ENCODE measurements at places on chromosomes 2 and 18. TPM values are rescaled to one million over a fixed set of nuclear protein-coding genes. Genes with fewer than 3 reads are reported as not detected.

DNA sequence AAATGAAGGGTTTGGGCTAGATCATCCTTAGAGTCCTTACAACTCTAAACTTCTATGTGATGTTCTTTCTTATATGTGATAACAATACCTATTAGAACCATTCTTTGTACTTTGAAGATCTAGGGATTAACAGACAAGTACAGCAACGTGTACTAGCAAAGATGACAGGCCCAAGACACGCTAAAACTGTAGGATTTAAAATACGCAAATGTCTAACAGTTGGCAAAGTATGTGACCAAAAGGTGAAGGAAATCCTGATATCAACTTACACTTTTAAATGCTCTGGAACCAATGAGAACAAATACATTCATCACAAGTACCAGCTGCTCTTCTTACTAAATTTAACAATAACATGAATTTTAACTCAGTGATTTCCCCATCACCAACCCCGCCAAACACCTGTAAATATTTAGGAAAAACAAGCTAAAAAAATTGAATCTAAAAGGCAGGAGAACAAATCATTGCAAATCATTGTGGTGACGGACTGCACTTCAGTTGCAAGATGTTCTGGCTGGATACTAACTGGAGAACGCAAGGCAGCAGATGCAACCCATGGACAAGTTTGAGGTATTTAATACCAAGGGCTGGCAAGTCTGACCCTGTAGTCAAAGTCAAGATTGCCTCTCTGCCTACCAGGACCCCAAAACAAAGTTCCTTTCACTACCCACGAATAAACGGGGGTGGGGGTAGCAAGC lies 1.4 kb downstream of the ANKRD44 start:
- H3K36me3 ChIP-seq = no peaks in the 10 kb centered on the region
- H3K27me3 ChIP-seq = no peaks in the 10 kb centered on the region
- DNase-seq = no peak
- peak overlapping the region; percentile 65 for H3K4me3 ChIP-seq
- peaks cover 57% of the 10 kb centered on the region for H3K4me1 ChIP-seq

DNA sequence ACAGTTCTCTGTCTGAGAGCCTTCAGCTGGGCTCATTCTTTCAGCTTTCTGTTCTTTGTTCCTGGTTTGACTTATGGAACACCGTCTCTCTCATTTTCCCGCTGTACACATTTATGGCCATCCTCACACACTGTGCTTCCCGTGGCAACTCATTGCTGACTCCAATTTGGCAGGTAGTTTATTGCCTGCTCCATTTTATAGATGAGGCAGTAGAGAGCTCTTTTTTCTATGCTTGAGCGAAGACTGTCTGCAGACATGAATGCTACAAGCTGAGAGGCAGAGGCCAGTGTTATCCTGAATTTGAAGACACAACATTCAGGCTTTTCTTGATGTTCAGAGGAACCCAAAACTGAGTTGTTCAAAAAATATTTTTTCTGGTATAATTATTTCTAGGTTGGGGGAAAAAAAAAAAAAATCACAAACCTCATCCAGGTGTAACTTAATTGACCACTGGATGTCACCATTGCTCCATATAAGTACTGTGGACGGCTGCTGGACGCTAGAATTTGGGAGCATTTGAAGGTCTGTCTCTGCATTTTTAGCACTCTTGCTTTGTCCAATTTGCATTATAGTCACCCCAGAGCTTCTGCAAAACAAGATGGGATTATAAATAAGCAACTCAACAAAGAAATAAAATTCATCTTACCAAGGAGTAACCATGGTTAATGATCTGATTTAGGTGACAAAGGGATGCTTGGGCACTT lies 83.5 kb downstream of the HRH4 start:
- H3K4me3 ChIP-seq = no peak overlapping the region
- DNase-seq = no peak
- H3K27ac ChIP-seq = no peak overlapping the region
- H3K4me1 ChIP-seq = no peaks in the 10 kb centered on the region
- H3K36me3 ChIP-seq = no peaks in the 10 kb centered on the region

- peaks cover 25% of the 10 kb centered on the region for H3K4me1 ChIP-seq
- no peak for DNase-seq
- no peak overlapping the region for H3K4me3 ChIP-seq
- H3K27ac ChIP-seq = no peak overlapping the region
These were observed 360.1 kb downstream of the LPIN1 start for GRCh38 chr2:12106440-12107080.

DNA sequence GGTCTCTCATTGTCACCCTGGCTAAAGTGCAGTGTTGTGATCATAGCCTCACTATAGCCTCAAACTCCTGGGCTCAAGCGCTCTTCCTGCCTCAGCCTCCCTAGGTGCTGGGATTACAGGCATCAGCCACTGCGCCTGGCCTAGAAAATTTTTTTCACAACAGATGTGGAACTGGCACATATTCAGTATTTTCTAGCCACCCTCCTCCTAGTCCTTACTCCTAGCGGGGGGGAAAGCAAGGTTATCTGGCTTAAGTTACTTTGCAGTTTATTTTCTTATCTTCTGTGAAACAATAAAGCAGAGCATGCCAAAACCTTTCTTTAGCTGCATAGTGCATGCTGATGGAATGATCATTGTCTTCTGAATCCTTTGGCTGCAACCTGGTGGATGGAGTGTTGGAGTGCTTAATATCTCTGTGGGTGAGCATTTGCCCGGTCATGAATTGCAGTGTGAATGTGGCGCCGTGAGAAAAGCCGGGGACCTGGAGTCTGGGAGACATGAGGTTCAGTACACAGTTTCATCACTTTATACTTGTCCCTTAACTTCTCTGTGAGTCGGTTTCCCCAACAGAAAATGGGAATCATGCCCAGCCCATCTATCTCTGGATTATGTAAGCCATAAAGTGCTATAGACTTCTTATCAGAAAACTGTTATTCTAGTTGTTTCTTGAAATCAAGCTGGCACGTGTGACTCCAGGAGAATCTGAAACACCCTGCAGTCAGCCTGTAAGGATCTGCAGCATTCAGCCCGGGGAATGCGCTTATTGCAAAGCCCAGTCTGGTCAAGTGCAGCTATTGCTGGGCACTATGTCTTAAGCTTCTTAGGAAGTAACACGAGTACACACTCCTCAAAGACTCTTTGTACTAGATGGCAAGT lies 38.2 kb upstream of the MAP3K20 start:
- no peak overlapping the region for H3K27ac ChIP-seq
- H3K4me3 ChIP-seq = no peak overlapping the region
- H3K36me3 ChIP-seq = no peaks in the 10 kb centered on the region
- no peaks in the 10 kb centered on the region for H3K27me3 ChIP-seq
- no peaks in the 10 kb centered on the region for H3K4me1 ChIP-seq

Gene VSNL1
- not detected for total RNA-seq

DNA sequence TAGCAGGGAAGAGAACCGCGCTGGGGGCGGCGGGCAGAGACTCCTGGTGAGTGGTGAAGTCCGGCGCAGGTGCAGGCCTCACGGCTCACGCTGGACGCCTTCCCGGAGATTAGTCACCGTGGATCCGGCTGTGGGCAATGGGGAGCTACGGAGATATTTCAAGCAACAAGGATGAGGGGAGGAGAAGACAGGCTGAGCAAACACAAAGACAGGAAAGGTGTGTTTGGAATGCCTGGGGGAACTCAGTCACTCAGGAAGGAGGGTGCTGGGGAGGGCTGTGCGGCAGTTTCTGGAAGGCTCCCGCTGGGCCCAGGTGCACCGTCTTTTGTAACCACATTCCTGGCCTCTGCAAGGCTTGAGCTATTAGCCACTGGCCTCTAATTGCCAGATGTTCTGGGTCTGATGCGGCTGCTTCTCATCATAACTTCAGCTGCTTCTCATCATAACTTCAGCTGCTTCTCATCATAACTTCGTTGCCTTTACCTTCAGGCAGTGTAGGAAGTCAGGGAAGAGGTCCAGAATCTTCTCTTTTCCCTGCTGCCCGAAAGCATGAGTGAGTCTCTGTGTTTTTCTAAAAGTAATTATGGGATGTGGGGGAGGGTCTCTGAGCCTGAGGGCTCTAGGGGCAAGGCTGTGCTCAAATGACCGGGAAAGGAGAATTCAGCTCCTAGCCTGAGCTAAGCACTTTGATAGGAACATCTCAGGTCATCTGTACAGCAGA lies 118.9 kb downstream of the PXDN start:
- H3K36me3 ChIP-seq = no peaks in the 10 kb centered on the region
- H3K27ac ChIP-seq = no peak overlapping the region
- H3K4me1 ChIP-seq = no peaks in the 10 kb centered on the region
- DNase-seq = no peak
- H3K4me3 ChIP-seq = no peak overlapping the region

- no peak overlapping the region for H3K4me3 ChIP-seq
- H3K27ac ChIP-seq = no peak overlapping the region
- no peaks in the 10 kb centered on the region for H3K36me3 ChIP-seq
- no peaks in the 10 kb centered on the region for H3K4me1 ChIP-seq
- no peaks in the 10 kb centered on the region for H3K27me3 ChIP-seq
These were observed 268.3 kb downstream of the KLHL29 start for GRCh38 chr2:23653326-23653725.

DNA sequence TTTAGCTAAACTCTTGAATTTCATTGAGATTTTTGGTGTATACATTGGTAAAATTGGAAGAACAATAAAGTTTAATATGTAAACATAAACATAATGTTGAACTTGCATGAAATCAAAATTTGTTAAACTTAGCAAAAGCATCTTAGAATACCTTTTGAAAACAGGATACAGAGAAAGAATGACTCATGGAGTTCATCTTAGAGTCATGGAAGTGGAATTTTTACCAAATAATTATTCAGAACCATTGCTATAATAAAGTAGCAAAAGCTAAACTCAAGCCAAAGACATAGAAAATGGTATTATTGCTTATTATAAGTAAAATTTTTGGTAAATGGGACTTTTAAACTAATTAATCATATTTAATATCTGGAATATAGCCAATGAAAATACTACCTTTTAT lies 841.6 kb upstream of the SLC39A10 start:
- H3K27me3 ChIP-seq = no peaks in the 10 kb centered on the region
- no peak for DNase-seq
- no peaks in the 10 kb centered on the region for H3K4me1 ChIP-seq
- no peaks in the 10 kb centered on the region for H3K36me3 ChIP-seq
- no peak overlapping the region for H3K4me3 ChIP-seq
- no peak overlapping the region for H3K27ac ChIP-seq

Gene KIF5C
- total RNA-seq = 21.3 TPM

- H3K27me3 ChIP-seq = no peaks in the 10 kb centered on the region
- DNase-seq = no peak
- no peak overlapping the region for H3K27ac ChIP-seq
- H3K4me1 ChIP-seq = no peaks in the 10 kb centered on the region
- H3K36me3 ChIP-seq = no peaks in the 10 kb centered on the region
These were observed 248.2 kb upstream of the CDH20 start for GRCh38 chr18:61085036-61085435.

DNA sequence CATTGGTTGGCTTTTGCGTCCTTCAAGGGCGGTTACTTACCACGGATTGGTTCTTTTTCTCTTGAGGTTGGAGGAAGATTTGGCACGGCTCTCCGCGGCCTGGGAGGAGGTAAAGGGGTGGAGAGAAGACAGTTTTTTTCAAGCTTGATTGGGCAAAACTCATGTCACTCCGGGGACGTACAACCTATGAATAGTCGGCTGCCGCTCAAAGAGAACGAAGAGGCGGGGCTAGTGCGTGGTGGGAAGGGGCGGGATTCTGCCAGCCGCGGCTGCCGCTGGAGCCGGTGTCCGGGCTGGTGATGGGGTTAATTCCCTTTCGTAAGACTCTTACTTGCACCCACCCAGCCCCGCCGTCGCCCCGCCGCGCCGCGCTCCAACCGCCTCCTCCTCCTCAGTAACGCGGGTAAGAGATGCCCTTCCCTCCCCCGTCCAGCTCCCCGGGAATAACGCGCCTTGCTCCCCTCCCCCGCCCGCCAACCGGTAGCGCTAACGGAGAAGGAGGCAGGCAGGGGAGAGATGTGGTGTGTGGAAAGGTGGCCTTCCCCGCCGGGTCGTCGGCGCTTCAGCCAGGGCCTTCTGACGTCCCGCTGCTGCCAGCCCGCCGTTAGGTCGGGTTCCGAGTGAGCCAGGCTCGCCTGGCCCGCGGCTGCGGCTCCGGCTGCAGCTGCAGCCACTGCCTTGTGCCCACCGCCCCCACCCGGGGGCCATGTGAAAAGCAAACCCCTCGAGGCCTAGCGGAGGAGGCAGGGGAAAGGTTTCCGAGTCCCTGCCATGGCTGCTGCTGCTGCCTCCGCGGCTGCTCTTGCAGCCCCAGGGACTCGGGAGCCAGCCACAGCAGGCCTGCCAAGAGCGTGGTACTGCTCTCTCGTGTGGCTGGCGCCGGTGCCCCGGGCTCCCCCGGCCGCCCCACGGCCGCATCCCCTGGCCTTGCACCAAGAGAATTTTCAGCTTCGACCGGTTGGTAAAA lies at the start of gene R3HDM1:
R3HDM1 (plus strand) TSS at position 254 of the 967 bp plus-strand sequence. CDS start 73,362 bp downstream, outside the sequence.
- no peaks in the 10 kb centered on the region for H3K27me3 ChIP-seq
- H3K4me1 ChIP-seq = peaks cover 29% of the 10 kb centered on the region
- H3K27ac ChIP-seq = peak within 1 kb of the TSS; percentile 89
- no peaks in the 10 kb centered on the region for H3K36me3 ChIP-seq
- H3K4me3 ChIP-seq = peak within 1 kb of the TSS; percentile 86
- no peak for DNase-seq

Gene TUBA4B
- total RNA-seq = not detected

GRCh38 chr2:170743530-170744239 lies 26.5 kb upstream of the ERICH2 start:
- no peak for DNase-seq
- no peak overlapping the region for H3K4me3 ChIP-seq
- no peaks in the 10 kb centered on the region for H3K36me3 ChIP-seq
- H3K27me3 ChIP-seq = peaks cover 6% of the 10 kb centered on the region
- H3K4me1 ChIP-seq = no peaks in the 10 kb centered on the region

DNA sequence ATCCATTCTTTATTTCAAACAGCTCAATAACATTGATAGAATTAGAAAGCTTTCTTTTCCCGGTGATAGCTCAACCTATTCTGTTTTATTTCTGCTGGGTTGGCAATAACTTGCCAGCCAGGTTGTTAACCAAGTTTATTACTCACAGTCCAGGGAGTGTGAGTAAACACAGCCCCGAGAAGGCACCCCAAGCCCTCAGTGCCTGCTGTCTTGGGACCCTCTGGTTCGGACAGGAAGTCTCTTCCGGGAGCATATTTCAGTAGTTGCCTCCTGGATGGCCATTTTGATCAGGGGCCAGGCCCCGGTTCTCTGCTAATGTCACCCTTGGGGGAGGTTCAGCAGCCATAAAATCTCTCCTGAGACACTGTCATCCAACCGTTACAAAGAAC lies 176.8 kb downstream of the INO80D start:
- H3K27ac ChIP-seq = no peak overlapping the region
- no peaks in the 10 kb centered on the region for H3K27me3 ChIP-seq
- no peak overlapping the region for H3K4me3 ChIP-seq
- DNase-seq = no peak

Gene IL1RL2
- total RNA-seq = not detected

Gene SNORC
- total RNA-seq = 1.4 TPM

Gene ANKRD30B
- not detected for total RNA-seq

DNA sequence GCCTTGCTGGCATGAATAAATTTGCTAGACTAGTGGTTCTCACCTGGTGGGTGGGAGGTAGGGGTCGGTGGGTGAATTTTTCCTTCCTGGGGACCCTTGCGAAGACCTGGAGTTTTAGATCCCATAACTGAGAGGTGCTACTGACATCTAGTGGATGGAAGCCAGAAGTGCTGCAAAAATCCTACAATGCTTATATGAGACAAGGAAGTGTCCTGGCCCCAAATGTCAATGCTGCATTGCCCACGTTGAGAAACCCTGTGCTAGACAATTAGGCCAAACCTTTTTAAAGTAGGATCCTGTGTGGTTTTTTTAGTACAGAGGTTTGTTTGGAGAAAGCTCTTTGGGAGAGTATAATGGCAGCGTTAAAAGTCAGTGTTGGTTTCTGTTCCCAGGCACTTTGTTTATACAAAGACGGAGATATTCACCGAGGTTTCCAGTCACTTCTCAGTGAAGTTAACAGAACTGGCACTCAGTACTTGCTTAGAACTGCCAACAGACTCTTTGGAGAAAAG lies 9.6 kb downstream of the SERPINB8 start:
- no peak overlapping the region for H3K4me3 ChIP-seq
- H3K27me3 ChIP-seq = no peaks in the 10 kb centered on the region
- H3K4me1 ChIP-seq = peaks cover 5% of the 10 kb centered on the region

Measured in CD4-positive, alpha-beta memory T cell (primary cell).